Smooth muscle cell of the coronary artery (primary cell): ENCODE measurements at places on chromosomes 1 and 21. TPM values are rescaled to one million over a fixed set of nuclear protein-coding genes. Genes with fewer than 3 reads are reported as not detected.

Gene COL24A1
- 0.12 and 0.15 TPM in 2 replicates for total RNA-seq

Gene COL11A1
- total RNA-seq: 0.45 and 6.7 TPM in 2 replicates

Gene HTR6
- total RNA-seq: 0.23 TPM in 1 of 2 replicates, not detected in the other

Gene HSF2BP
- 2.0 TPM in 1 of 2 replicates, not detected in the other for total RNA-seq

Gene VHLL
- 0.23 TPM in 2 replicates for total RNA-seq

Gene PALMD
- 4.4 and 26.1 TPM in 2 replicates for total RNA-seq

Gene OLIG2
- not detected in 2 replicates for total RNA-seq

Gene SPRR1A
- total RNA-seq: not detected in 2 replicates

Gene DNAJC28
- 0.12 and 1.4 TPM in 2 replicates for total RNA-seq

Gene ZBTB37
- total RNA-seq: 3.7 and 4.7 TPM in 2 replicates

Gene PROK1
- not detected in 2 replicates for total RNA-seq

Gene TM2D1
- total RNA-seq: 28.5 and 34.5 TPM in 2 replicates
